ENCODE measurements at places on chromosomes 7 and 10.
A peak's percentile ranks its signal among the peaks of the same experiment; 100 is the strongest.

DNA sequence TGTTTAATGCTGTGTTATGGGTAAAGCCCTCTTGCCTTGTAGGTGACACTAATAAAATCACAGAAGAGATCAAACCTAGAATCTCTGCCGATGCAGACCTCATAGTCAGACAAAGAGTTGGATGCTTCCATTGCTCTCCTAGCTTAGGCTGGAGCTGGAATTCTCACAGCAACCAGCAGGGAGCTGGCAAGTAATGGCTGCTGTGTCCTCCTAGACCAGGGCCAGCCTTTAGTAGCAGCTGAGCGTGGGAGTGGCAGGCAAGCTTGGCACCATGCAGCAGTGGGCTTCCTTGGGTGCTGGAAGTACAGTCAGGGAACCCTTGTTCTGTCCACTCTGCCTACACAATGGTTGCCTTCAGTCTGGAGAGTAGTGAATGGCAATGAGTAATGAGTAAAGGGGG, 598.3 kb upstream of the GALNT17 start:
- DNase-seq = no peak

GRCh38 chr10:44258019-44258418, 126.9 kb downstream of the CXCL12 start:
- DNase-seq = no peak

- no peak for DNase-seq
Measured at GRCh38 chr7:97002555-97003261, 2.6 kb upstream of the DLX6 start.

DNA sequence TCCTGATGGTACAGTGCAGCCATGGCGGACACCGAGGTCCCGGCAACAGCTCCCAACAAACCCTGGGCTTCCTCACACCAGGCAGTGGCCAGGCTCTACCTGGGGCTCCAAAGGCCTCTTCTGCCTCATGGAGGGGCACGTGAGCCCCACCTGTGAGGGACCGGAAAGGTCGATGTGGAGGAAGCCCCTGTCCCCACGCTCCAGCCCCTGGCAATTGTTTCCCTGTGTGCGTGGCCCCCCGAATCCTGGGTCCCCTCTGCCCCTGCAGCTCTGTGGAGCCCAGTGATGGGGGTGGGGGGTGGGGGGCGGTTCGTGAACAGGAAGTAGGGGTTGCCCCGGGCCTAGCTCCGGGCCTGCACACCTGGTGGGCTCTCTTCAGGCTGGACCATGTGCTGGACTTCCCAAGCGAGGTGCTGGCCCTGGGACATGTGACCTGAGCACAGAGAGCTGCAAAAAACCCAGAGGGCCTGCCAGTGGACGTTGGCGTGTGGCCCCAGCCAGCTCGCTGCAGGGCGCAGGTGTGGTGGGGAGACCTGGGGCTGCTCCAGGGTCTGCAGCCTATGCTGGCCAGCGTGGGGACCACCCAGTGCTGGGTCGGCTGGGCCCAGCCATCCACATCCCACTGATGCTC, 72.6 kb downstream of the INPP5A start:
- DNase-seq = no peak

DNA sequence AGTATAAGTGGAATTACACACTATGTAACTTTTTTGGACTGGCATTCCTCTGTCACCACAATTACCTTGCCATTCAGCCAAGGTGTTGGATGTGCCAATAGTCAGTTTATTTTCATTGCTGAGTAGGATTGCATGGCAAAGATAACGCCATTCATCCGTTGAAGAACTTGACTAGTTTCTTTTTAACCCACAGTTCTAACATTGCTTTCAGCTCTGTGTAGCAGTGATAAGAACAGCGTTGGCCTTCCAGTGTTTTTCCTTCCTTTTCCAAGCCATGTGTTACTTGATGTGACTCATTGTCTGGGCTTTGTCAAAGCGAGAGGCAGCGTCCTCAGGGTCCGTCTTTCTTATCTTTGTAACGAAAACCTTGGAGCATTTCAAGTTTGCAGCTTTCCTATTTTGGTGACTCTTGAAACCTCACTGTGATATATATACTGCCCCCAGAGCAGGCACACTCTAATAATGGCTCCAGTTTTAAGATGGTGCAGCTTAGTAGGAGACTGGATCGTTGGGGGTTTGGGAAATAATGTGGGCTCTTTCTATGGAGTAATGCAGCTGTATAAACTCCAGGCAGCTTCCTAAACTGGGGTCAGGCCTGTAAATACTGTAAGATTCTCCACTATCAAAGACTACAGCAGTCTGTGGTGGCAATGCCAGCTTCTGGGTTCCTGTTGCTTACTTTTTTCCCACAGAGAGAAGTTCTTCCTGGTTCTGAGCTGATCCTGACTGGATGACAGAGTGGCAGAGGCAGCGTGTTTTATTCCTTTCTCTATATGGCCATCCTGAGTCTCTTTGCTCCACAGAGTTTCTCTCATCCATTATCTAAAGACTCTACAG, 41.7 kb downstream of the AKR1E2 start:
- DNase-seq = peak; percentile 7

- peak; percentile 91 for DNase-seq
Measured at GRCh38 chr7:77887567-77887966, 89.0 kb downstream of the PHTF2 start.

- DNase-seq = peak; percentile 76
Measured at GRCh38 chr7:138116141-138116540, 39.9 kb downstream of the AKR1D1 start.

DNA sequence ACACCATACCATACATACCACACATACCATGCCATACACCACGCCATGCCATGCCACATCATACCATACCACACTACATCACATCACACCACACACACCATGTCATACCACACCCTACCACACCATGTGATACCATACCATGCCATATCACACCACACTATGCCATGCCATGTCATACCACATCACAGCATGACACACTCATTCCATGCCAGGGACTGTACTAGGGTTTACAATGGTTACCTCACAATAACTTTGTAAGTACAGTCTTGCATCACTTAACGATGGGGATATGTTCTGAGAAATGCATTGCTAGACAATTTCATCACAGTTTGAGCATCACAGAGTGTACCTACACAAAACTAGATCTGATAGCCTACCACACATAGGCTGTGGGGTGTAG, 14.5 kb downstream of the PYROXD2 start:
- peak; percentile 50 for DNase-seq

GRCh38 chr7:85866540-85866939, 679.7 kb upstream of the SEMA3D start:
- DNase-seq = no peak

GRCh38 chr10:110379831-110380230, 75.1 kb upstream of the SMNDC1 start:
- DNase-seq = no peak

- no peak for DNase-seq
Measured at GRCh38 chr7:134500406-134500805, 27.0 kb upstream of the AKR1B10 start.

GRCh38 chr7:128894101-128894440, 16.4 kb downstream of the KCP start:
- DNase-seq = no peak

DNA sequence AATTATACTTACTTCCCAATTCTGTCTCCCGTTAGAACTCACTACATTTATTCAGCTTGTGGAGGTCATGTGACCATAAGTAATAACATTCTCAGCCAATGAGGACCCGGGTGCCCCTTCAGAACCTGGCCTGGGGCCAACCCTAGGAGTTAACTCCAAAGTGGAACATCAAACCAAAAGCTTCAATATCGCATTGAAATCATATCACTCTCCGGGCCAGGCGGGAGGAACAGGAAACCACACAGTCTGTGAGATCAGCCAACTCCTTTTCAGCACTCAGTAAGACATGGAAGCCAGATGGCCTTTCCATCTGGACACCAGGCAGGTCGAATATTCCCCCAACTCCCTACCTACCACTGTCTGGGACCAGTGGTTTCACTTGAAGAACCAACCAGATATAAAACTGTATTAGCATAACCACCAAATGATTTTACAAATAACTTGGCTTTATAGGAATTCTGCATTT, 5.5 kb downstream of the CREB3L2 start:
- DNase-seq = peak; percentile 90

- no peak for DNase-seq
Measured at GRCh38 chr7:1748839-1749173, 78.7 kb downstream of the ELFN1 start.

DNA sequence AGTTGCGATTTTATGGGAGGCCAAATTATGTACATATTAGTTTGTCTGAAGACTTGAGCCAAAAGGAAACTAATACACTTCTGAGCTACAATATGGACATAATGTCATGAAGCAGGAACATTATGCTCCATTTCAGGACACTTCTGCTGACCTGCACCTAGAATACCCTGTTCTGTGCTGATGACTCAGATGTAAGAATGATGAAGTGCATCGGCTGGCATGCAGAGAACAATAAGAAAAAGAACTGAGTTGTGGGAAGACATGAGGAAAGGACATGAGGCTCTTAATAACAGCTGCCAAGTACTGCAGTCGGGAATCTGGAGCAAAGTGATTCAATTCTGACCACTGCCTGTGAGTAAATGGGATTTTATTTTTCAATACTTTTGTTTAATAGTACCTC, 192.9 kb upstream of the VSTM2A start:
- peak; percentile 8 for DNase-seq

GRCh38 chr7:140304191-140304799, 94.0 kb downstream of the SLC37A3 start:
- peak; percentile 23 for DNase-seq

- no peak for DNase-seq
Measured at GRCh38 chr7:47670729-47671128, 88.8 kb upstream of the TNS3 start.

DNA sequence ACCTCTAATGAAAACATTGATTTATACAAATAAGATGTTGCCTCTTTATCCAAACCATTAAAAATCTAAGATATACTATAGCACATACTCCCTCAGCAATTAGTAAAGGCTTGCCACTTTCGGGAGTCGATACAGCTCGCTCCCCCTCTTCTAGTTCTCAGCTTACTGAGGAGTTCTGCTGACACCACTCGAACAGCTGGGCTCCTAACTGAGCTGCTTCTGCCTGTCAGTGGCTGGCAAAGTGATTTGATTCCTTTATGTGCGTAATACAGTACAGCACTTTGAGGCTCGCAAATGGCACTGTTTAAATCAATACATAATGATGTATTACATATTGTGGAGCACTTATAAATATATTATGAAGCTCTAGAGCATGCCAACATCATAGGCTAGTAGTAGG, 241.8 kb downstream of the CREB5 start:
- no peak for DNase-seq

- no peak for DNase-seq
Measured at GRCh38 chr7:40282858-40283257, 148.1 kb downstream of the SUGCT start.

DNA sequence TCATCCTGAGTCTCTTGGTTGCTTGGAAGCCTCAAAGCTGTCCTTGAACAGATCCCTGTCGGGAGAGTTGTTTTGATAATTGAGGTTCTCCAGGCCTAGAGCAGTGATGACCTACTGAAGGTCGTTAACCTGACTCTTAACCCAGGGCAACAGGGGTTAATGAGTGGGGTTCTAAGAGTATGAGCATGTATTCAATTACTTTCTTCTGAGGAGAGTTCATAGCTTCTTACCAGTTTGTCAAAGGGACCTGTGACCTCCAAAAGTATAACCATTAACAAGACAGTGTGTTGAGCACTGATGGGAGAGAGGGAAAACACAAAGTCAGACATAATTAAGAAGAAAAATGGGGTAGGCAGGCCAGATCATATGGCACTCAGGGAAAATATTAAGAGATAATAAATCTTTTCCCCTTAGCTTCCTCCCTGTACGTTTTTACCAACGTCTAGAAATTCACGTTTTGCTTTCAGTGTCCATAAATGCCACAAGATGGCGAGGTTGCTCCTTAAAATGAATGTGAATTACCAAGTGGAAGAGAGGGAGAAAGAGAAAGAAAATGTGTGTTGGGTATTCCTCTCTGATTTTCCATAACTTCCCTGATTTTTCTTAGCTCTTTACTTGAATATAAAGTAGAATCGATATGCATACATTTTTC, 97.6 kb downstream of the SUGCT start:
- peak; percentile 82 for DNase-seq

GRCh38 chr10:101602761-101603398, 14.8 kb downstream of the DPCD start:
- DNase-seq = peak; percentile 69

GRCh38 chr10:61784354-61785133, 117.0 kb upstream of the ARID5B start:
- DNase-seq = no peak

DNA sequence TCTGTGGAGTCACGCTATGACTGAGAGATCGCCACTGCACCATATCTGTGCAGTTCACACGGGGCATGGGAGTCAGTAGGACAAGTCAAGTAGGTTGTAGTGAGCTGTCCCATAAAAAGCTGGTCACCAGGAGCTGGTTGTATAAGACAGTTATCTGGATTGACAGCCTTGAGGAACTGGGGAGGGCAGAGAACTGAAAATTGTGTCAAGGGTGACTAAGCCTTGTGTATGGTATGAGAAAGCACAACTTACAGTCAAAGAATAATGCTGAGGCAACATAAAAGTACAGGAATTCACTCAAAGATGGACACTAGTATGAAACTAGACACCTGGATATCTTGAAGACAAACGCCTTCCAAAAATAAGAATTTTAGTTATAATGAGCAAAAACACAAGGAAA, 564.9 kb downstream of the POM121L12 start:
- no peak for DNase-seq

DNA sequence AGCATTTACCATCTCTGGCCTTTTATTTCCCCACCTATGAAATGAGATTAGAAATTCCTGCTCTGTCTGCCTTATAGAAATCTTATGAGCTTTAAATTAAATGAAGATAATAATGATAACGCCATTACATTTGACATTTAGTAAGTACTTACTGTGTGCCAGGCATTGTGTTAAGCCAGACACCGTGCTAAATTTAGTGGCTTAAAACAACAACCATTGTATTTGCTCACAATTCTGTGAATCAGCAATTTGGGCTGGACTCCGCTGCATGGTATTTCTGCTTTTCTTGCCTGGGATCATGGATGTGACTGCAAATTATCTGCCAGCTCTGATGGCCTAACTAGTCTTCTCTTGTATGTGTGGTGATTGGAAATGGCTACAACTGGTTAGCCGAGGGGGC, 56.4 kb upstream of the CCDC6 start:
- DNase-seq = no peak

GRCh38 chr10:15335508-15335907, 35.6 kb downstream of the FAM171A1 start:
- peak; percentile 28 for DNase-seq

GRCh38 chr7:43960933-43961332, 34.7 kb downstream of the UBE2D4 start:
- no peak for DNase-seq

- DNase-seq = no peak
Measured at GRCh38 chr10:4405828-4406227, 420.2 kb upstream of the AKR1E2 start.

All from iris pigment epithelial cell (primary cell).